ENCODE measurements at places on chromosomes 5 and 9. TPM values are rescaled to one million over a fixed set of nuclear protein-coding genes. Genes with fewer than 3 reads are reported as not detected.

LCN15 gene
- total RNA-seq, result 0.47 TPM

AGXT2 gene
- total RNA-seq, result not detected

GLRA1 gene
- not detected for total RNA-seq

AGTPBP1 gene
- total RNA-seq, result 45.7 TPM

ESM1 gene
- not detected for total RNA-seq

CAMK2A gene
- 0.63 TPM for total RNA-seq

ATP10B gene
- 0.15 TPM for total RNA-seq

CEL gene
- 2.6 TPM for total RNA-seq

Measured in endodermal cell (in vitro differentiated cells).